ENCODE measurements at places on chromosomes 6 and 20. TPM values are rescaled to one million over a fixed set of nuclear protein-coding genes. Genes with fewer than 3 reads are reported as not detected.

The CLDN20 gene
- total RNA-seq = not detected

GRCh38 chr6:136318676-136319075 is 29.0 kb upstream of the BCLAF1 start:
- DNase-seq = no peak
- H3K27me3 ChIP-seq = no peaks in the 10 kb centered on the region
- no peaks in the 10 kb centered on the region for H3K36me3 ChIP-seq
- H3K4me1 ChIP-seq = no peaks in the 10 kb centered on the region

- H3K4me1 ChIP-seq = no peaks in the 10 kb centered on the region
- H3K36me3 ChIP-seq = no peaks in the 10 kb centered on the region
- no peak overlapping the region for H3K4me3 ChIP-seq
- no peaks in the 10 kb centered on the region for H3K27me3 ChIP-seq
Measured at GRCh38 chr6:113185299-113185698, 671.8 kb upstream of the MARCKS start.

The FRMD1 gene
- not detected for total RNA-seq

- H3K4me3 ChIP-seq = no peak overlapping the region
- no peaks in the 10 kb centered on the region for H3K36me3 ChIP-seq
- H3K27ac ChIP-seq = no peak overlapping the region
- no peaks in the 10 kb centered on the region for H3K4me1 ChIP-seq
- DNase-seq = no peak
Measured at GRCh38 chr20:6469695-6470094, 297.8 kb upstream of the BMP2 start.

DNA sequence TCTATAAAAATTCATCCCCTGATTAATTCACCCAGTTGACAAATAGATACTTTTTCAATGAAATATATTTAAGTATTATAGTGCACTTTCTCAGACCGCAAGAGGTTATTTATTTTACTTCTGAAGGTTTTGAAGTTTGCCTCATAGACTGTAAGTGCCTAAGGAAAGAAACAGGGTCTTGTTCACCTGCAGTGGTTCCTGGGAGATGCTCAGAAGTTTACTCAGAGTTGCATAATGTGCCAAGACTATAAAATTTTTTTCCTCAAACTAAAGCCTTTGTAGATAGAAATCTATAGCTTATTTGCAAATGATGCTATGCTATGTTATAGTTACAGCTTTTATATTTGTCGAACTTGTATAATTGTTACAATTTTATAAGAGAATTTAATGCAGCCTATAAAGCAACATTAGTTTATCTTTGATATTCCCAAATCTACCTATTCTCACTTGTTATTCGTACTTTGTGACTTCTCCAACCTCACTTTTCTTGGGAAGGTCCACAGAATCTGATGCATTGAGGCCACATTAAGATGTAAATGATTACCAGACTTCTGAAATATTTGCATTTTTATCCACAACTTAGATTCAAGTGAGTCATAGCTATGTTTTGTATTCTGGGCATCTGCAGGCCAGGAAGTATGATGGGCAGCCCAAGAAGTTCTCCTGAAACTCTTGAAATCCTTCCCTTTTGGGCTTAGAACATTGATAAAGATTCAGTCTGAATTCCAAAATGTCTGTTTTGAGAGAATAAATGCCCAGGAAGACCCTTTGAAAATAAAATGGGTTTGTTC is 35.7 kb downstream of the KCNQ5 start:
- H3K27me3 ChIP-seq = no peaks in the 10 kb centered on the region
- H3K4me3 ChIP-seq = no peak overlapping the region
- H3K27ac ChIP-seq = no peak overlapping the region
- H3K4me1 ChIP-seq = peaks cover under 1% of the 10 kb centered on the region
- no peaks in the 10 kb centered on the region for H3K36me3 ChIP-seq

GRCh38 chr6:2791450-2791974 is 26.3 kb downstream of the WRNIP1 start:
- DNase-seq = no peak
- peaks cover 10% of the 10 kb centered on the region for H3K36me3 ChIP-seq
- peaks cover 34% of the 10 kb centered on the region for H3K4me1 ChIP-seq
- no peak overlapping the region for H3K27ac ChIP-seq
- no peaks in the 10 kb centered on the region for H3K27me3 ChIP-seq
- H3K4me3 ChIP-seq = no peak overlapping the region

The DUSP15 gene
- not detected for total RNA-seq

DNA sequence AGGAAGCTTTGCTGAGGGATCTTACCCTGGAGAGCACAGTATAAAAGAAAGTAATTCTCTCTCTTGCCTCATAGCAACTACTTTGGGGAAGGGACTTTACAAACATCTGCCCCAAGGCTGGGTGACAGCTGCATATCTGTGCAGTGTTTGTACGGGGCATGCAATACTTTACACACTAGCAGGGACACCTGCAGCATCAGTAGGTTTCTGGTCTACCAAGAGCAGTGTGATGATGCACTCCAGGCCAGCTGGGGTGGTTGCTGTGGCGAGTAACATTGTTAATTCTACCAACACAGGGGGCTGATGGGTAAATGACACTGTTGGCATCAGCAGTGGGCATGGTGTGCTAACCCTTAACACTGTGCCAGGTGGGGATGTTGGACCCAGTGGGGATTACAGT is 48.0 kb downstream of the ADTRP start:
- peak; percentile 68 for DNase-seq
- H3K27me3 ChIP-seq = no peaks in the 10 kb centered on the region
- H3K27ac ChIP-seq = peak overlapping the region; percentile 96

The PRPH2 gene
- total RNA-seq = not detected

The MOG gene
- total RNA-seq = not detected

GRCh38 chr6:40343318-40343876 is 243.8 kb downstream of the LRFN2 start:
- no peaks in the 10 kb centered on the region for H3K4me1 ChIP-seq
- no peak overlapping the region for H3K27ac ChIP-seq
- peaks cover 5% of the 10 kb centered on the region for H3K27me3 ChIP-seq
- H3K4me3 ChIP-seq = no peak overlapping the region
- DNase-seq = no peak
- H3K36me3 ChIP-seq = no peaks in the 10 kb centered on the region

Measured in activated CD4-positive, alpha-beta memory T cell treated with anti-CD3 and anti-CD28 coated beads for 36 hours (primary cell).